ENCODE measurements at places on chromosomes 4 and X.
A peak's percentile ranks its signal among the peaks of the same experiment; 100 is the strongest.

- peak; percentile 63 for DNase-seq
Observed at GRCh38 chrX:22629105-22629725, 356.5 kb downstream of the CBLL2 start.

- no peak for DNase-seq
Observed at GRCh38 chr4:21447301-21448054, 501.1 kb downstream of the KCNIP4 start.

- DNase-seq: no peak
Observed at GRCh38 chrX:77527233-77528001, 80.2 kb downstream of the FGF16 start.

DNA sequence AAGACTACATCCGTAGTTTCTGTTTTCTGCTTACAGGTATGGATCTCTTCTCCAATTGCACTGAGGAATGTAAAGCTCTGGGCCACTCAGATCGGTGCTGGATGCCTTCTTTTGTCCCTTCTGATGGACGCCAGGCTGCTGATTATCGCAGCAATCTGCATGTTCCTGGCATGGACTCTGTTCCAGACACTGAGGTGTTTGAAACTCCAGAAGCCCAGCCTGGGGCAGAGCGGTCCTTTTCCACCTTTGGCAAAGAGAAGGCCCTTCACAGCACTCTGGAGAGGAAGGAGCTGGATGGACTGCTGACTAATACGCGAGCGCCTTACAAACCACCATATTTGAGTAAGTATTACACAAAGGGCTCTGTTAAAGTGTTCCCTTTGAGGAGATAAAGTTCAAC is 13.8 kb downstream of the PCDH10 start:
- DNase-seq: no peak

- no peak for DNase-seq
Observed at GRCh38 chr4:15958562-15958961, 4.4 kb downstream of the FGFBP2 start.

DNA sequence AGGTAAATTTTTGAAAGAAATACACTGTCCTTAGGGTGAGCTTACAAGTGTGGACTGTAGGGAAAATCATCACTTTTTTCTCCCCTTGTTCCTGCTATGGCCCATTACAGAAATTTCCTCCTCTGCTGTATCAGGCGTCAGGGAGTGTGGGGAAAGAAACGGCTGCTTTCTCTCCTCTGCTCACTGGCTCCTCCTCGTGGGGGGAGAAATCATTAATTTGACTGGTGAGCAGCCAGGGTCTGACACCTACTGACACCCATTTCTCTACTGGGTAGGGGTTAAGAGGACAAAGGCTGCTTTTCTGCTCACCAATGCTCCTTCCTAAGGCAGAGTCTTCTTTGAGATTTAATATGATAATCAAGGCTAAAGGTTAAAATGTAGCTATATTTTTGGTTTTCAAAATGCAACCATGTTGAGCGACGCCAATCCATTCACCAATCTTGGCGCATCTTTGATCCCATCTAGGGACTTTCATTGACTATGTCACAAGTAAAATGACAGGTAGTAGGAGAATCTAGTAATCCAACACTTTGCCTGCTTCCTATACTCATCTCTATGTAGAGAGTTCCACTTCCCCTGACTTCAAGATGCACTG is 25.1 kb downstream of the SETD7 start:
- peak; percentile 31 for DNase-seq

DNA sequence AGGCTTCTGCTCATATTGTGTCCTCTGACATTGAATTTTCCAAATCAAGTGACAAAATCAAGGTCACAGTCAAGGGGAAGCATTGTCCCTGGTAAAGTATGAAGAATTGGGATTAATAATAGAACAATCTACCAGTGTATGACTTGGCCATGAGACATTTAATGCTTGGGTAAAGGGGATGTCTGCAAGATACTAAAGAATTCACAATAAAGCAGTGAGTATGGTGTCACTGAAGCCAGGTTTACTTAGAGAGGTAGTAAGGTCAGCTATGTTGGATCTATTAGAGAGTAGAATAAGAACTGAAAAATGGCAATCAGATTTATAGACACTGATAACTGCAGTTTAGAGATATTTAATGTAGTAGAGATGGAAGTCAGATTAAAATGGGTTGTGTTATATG is 349.2 kb downstream of the BMPR1B start:
- DNase-seq: peak; percentile 17

DNA sequence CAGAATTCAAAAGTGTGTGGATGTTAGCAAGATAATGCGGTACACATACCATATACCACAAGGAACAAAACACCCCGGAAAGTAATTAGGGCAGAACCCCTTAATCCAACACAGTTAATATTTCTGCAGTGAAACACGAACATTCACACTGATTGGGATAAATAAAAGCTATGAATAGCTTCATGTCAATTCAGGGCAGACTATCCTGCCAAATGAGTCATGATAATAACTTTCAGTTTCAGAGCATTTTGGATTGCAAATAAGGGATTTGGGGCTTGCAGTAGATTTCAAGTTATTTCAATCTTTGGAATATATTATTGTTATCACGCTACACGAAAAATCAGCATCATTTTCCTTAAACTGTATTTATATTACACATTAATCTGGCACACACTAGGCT is 24.3 kb downstream of the IRF2 start:
- DNase-seq: peak; percentile 76

DNA sequence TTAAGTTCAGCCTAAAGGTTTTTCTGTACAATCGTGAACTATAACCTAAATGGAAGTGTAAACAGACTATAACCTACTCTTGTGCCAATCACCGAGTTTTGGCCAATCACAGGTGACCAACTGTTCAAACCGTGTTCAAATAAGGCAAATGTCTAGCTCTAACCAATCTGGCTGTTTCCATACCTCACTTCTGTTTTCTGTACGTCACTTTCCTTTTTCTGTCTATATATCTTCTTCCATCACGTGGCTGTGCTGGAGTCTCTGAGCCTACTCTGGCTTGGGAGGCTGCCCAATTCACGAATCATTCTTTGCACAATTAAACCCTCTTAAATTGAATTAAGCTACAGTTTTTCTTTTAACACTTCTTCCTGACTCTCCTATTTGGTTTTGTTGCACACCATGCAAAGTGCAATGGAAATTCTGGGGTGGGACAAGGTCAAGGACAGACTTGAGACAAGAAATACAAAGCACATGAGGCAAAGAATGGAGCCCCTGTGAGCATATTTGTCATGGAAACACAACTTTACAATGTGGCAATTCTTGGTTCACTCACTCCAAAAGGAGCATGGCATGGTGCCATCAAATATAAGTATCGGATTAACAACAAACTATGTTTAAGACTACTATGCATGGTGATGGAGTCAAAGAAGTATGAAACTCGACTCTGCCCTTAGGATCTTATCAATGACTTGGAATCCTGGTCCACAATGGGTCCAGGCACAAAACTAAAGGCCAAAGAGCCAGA is 115.7 kb upstream of the FAM9B start:
- DNase-seq: peak; percentile 54

- DNase-seq: no peak
Observed at GRCh38 chr4:54723220-54723619, 65.5 kb downstream of the KIT start.

DNA sequence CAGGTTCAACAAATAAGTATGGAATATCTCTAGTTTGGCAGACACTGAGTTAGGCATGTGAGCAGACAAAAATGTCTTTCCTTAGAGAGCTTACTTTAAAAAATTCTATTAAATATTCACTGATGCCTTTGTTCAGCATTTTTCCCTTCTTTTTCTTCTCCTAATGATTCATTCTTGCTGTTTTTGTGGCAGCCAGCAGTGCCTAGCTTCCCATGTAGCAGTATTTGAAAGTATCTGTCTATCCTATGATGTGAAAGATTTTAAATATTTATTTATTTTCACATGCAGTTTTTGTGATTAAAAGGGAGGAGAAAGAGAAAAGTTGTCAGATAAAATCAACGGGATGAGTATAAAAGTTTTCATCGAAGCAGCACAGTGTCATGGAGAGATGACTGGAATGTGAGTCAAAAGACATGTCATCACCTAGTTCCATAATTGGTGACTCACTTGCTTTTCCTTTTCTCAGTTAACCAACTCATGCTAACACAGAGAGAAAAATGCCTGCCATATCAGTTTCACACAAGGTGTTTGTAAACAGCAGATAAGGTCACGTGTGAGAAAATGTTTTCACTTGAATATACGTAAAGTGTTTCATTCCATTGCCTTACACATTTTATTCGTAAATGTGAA is 69.8 kb downstream of the BMPR1B start:
- DNase-seq: peak; percentile 83

DNA sequence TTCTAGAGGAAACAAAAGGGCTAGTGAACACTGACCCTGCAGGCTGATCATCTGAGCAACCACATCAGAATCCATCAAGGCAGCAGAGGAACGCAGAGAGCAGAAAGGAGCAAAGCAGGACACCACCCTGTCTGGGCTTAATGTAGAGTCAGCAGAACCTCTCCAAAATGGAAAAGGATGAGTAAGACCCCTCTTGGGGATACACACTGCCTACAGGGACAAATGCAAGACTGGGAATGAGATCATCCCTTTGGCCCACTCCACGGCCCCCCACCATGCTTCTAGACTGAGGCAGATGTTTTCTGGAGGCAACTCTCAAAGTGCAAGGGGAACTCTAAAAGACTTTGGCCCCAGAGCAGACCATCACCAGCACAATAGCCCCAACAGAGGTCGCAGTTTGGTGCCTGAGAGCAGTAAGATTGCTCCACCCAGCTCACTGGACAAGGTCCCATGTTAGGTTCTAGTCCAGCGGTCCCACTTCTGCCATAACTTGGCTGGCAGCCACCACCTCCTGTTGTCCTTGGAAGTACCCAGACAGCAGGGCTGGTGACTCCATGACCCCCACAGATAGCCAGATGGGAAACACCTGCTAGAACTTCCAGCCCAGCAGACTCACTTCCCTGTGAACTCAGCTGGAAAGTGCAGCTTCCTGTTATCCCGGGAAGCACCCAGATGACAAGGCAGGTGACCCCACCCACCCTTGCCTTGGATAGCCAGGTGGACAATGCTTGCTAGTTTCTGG is 372.7 kb downstream of the INPP4B start:
- no peak for DNase-seq

DNA sequence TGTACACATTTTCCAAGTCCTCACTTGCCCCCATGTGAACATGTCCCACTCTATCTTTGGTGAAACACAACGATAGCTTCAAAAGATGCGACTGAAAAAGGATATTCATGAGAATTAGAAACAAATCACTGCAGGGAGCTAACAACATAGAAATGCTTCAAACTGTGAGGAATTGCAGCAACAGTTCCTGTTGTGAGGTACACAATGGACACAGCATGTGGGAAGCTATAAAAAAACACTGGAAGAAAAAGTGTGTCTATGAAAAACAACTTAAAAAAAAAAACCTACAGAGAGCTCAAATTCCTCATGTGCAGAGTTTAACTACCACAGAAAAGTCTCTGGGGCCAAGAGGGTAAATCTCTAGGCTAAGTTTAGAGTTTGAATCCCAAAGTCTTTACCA is 51.6 kb upstream of the BLTP1 start:
- DNase-seq: no peak

DNA sequence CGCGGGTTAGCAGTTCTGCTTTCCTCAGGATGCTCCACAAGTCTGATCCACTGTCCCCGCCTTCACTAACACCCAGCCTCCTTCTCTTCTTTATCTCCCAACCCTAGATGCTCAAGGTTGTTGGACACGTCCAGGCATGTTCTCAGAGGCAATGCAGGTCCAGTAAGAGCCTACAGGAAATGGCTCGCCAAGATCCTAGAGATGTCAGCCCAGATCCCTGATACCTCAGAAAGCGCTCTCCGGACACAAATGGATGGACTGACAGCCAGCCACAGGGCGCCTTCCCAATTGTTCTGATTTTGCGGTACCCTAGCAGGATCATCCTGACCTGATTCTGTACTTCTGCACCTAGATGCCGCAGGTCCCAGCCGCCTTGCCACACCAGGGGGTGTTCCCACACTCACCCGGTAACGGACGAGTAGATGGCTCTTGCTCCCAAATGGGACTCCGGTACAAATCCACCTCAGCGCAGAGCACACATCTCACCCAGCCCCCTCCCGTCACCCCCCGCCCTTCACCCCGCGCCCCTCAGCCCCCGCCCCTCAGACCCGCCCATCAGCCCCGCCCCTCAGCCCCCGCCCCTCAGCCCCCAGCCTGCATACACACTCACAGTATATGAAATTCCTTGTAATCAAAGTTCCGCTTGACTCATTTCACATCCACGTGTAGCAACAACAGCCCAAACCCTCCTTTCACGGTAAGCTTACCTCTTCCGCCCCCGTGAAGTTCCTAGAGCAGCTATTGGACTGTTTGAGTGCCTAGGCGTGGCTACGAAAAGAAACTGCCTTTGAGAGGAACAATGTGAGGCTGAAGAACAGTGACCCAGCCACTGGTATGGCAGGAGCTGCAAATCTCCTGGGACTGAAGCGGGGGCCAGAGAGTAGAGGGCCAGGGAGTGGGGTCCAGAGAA is at the start of gene EDA2R:
Gene EDA2R, minus strand, starts transcription at position 488 of the 910 bp plus-strand sequence. CDS start 23,058 bp downstream, outside the sequence.
- DNase-seq: peak; percentile 86

DNA sequence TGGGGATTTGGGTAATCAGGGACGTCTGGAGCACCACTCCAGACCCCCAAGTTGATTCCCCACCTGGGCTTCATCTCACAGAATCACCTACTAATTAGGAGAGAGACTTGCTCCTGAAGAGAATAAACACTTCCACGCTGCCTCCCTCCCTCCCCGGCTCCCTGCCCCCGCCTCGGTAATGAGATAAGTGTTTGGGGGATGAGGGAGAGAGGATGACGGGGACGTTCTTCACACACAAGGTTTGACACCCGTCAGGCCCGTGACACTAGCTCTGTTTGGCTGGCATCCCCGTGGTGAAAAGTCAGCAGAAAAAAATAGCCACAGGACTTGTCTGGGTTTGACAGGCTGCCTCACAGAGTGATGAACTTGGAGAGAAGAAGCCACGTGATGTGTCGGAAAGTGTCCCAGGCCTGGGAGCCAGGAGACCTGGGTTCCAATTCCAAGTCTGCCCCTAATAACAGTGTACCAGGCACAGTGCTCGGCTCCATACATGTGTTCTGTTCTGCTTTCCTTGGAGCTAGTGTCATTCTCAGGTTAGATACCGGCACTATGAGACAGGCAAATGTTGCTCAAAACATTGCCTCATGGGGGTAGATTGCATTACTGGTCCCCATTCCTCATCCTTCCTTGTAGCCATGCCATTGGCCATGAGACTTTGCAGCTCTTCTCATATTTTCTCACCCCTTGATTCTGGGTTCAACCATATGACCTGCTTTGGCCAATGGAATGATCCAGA is 578.0 kb downstream of the BCOR start:
- no peak for DNase-seq

- DNase-seq: no peak
Observed at GRCh38 chrX:21698272-21698671, 40.1 kb upstream of the KLHL34 start.

GRCh38 chrX:100083211-100083610 is 326.9 kb downstream of the PCDH19 start:
- no peak for DNase-seq

Data from fibroblast of skin of abdomen (primary cell).